ENCODE measurements at places on chromosomes 1 and 21.

DNA sequence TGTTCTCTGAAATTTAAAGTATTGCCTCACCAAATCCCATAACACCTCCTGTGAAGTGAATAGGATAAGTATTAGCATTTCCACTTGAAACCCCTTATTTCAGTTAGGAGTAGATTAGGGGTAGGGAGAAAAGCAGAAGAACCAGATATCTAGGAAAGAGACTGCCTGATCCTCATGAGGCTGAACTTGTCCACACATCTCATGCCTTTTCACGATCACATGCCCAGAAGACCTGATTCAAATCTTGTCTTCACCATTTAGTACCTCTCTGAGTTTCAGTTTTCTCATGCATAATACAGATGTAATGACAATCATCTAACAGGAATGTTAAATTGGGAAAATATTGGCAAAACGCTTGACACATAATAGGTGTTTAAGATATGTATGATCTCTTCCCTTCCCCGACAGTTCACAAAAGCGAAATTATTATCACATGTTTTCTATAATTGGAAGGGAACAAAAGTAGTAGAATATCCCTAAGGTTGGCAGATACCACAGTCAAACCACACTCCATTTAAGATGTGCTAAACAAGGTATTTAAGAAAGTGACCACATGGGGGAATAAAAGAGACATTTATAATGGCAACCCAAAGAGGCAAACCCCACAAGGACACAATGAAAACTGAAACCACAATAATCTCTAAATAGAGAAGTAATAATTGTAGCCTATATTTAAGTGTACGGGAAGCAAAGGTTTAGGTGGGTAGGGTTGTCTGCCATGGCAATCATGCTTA, 25.2 kb downstream of the GFI1 start:
- DNase-seq: no peak

- no peak for DNase-seq
These were observed 2.4 kb downstream of the RCAN1 start for GRCh38 chr21:34612557-34612956.

GRCh38 chr1:19113697-19114092, 96.4 kb downstream of the UBR4 start:
- DNase-seq: no peak

- no peak for DNase-seq
These were observed 45.0 kb downstream of the DISP3 start for GRCh38 chr1:11523746-11524464.

DNA sequence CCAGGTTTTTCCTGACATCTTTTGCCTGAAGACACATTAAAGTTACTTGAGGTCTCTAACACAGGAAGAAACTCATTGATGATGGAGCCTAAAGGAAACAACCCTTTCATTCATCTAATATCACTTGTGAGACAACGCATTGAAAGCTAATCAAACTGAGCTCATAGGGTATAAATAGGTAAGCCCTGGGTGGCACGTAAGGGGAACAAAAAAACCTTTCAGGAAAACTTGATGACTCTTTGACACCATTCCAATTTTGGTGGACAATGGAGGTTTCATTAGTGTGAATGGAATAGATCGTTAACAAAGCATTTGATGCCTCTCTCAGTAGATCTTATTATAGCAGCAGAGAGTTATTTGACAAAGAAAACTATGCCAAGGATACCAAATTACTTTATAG, 80.7 kb upstream of the DUSP10 start:
- no peak for DNase-seq

GRCh38 chr1:224726441-224727182, 110.5 kb downstream of the CNIH3 start:
- no peak for DNase-seq

DNA sequence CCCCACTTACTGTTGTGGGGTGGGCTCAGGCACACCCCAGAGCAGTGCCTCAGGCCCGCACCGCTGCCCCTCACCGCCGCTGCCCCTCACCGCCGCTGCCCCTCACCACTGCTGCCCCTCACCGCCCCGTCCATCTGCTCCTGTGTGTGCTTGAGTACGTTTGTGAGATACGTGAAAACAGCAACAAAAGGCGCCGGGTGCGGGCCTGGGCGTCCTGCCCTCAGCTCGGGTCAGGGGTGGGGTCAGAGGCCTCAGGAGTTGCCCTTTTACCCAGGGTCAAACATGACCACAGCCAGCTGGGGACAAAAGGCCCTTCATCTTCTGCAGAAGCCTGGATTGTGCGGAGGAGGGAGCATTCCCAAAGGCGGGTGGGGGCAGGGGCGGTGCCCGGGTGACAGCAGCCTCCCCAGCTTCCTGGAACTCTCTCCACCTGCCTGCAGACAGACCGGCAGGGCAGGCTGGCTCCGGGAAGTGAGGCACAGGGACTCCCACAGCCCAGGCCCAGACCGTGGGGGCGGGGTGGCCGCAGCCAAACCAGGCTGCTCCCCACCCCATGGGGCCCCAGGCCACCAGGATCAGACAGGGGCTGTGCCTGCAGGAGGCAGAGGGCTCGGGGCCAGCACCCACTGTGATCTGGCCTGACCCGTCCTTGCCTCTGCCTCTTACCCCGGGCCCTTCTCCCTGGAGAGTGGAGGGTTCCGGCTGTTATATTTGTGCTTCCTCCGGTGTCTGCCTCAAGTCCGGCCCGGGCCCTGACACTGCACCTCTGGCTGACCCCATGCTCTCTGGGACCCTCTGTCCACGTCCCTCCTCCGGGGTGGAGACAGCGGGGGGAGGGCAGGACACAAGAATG, 2.3 kb upstream of the VWA1 start:
- DNase-seq: peak; percentile 94

GRCh38 chr1:211915924-211916323, 85.4 kb upstream of the LPGAT1 start:
- DNase-seq: no peak

DNA sequence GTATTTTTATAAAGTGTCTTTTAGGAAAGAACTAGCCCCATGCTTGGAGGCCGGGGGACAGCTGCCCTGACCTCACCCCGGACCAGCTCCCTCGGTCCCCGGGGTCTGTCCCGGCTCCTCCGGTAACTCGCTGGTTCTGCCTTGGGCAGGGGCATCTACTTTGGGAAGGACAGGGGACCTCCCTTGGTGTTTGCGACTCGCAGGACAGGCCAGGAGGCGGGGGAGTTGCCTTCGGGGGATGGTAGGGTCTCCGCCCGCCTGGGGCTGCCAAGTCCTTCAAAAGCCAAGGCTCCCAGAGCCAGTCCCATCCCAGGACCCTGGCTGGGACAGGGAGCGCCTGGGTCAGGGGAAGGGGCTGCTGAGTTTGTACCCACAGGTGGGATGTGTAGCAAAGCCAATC, 157.9 kb downstream of the PEX14 start:
- DNase-seq: no peak

DNA sequence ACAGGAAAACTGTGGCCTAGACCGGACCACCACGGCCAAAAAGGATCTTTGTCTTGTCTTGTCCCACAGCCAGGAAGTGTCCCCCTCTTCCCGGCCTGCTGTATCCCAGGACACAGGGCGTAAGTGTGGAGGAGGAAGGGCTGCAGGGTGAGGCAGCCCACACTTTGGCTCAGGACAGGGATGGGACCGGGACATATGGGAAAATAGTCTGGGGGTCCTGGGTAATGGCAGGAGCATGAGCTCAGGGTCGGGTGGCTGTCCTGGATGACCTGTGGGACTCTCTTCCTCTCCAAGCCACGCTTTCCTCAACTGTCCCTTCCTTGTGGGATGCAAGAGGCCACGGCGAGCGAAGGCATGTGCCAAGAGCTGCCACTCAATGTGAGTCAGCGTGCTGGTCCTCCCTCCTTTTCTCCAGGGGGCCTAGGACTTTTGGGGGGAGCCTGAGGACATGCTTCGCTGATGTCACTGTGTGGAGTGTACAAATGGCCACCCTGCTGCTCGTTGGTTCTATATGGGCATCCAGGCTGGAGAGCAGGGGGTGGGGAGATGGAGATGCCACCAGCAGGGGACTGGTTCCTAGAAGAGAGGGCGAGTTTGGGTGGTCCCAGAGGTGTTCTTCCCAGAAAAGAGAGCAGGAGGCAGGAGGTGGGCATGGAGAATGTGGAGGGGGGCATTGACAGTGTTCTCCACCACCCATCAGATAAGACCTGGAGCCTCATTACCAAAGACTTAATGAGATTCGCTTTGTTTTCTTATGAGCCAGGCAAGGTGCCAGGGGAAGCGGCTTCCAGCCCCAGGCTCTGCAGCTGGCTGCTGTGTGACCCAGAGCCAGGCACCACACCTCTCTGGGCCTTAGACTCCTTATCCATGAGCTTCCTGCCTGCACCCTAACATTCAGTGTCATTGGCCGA, 11.5 kb upstream of the PADI1 start:
- no peak for DNase-seq

DNA sequence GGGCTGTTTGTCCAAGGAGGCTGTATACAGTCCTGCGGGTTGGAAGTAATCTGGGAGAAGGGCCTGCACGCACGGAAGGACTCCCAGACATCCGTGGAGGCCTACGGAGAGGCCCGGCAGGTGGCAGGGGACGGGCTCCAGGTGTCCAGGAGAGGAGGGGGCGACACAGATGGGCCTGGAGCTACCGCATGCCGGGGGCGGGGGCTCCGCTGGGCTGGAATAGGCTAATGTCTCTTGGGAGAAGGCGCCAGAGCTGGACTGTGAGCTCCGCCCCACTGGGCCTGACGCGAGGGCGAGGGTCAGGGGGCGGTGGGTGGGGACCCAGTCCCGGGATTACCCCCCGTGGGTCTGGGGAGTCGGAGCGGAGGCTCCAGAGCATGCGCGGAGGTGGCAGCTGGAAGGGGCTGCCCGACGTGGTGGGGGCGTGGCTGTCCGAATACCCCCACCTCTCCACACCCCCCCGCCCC, 659 bp downstream of the AGO1 start:
- no peak for DNase-seq

GRCh38 chr1:161890574-161890973, 124.5 kb downstream of the ATF6 start:
- DNase-seq: no peak

- DNase-seq: no peak
These were observed 253.1 kb upstream of the DUSP10 start for GRCh38 chr1:221994939-221995338.

DNA sequence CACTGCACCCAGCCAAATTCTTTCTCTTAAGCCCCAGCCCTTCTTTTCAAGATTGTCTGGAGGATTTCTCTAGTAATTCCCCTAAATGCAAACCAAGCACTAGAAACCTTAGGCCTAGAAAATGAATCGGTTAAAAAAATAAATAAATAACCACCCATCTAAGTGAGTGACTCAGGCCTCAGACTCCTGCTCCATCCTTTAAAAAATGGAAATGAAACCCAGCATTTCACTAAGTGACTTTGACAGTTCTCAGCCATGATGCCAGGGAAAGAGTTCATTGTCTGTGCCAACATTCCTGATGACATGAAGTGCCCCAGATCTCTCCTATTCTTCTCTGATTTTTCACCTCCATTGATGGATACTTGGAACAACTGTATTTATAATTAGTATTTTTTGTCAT, 415.2 kb upstream of the DAB1 start:
- DNase-seq: no peak

DNA sequence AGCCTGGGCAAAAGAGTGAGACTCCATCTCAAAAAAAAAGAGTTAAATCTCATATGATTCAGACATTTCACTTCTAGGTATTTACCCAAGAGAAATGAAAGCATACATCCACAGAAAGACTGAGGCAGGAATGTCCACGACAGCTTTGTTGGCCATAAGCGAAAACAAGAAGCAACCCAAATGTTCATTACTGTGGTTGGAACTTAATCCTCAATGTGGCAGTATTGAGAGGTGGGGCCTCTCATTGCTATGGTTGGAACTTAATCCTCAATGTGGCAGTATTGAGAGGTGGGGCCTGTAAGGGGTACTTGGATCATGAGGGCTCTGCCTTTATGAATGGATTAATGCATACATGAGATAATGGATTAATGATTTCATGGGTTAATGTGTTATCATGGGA, 15.2 kb downstream of the C21orf58 start:
- no peak for DNase-seq

GRCh38 chr1:33617451-33617850, 145.0 kb downstream of the ZSCAN20 start:
- DNase-seq: no peak
